ENCODE measurements at places on chromosomes 4 and X. TPM values are rescaled to one million over a fixed set of nuclear protein-coding genes. Genes with fewer than 3 reads are reported as not detected.

PDZD4 gene
- 5.7 TPM for total RNA-seq

DNA sequence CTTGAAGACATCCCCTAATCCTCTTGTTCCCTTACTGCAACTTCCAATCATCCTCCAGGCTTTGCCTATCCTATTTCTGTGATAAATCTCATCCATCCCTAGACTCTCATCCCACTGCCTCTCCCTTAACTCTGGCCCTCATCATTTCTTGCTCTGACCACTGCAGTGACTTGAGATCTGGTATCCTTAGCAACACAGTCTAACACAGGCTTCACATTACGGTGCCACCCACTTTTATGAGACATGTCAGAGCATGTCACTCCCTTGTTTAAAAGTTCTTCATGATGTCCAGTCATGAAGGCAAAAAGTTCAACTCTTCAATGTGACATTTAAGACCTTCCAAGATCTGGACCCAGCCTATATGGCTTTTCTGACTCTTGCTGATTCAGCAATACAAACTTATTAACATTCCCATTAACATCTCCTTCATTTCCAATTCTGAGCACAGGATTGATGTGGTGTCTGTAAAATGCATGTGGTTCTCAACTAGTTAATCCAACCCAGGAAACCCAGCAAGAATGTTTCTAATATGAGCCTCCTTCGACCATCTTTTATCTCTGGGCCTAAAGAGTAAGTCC lies 64.0 kb downstream of the OR13H1 start:
- no peak for DNase-seq

- no peak for DNase-seq
Observed at GRCh38 chr4:180335566-180335965, 1907.6 kb upstream of the TENM3 start.

CLRN2 gene
- total RNA-seq = not detected

GRCh38 chr4:26570596-26570995 lies 13.3 kb upstream of the TBC1D19 start:
- no peak for DNase-seq

ELF4 gene
- total RNA-seq = 15.6 TPM

AKAP14 gene
- total RNA-seq = not detected

Measured in Daoy (cell line).